HS-5 (cell line): ENCODE measurements at places on chromosomes 16 and 17.

GRCh38 chr16:89827383-89828198 is 684 bp upstream of the SPIRE2 start:
- DNase-seq, result no peak

- DNase-seq, result no peak
These were observed 1.2 kb downstream of the JPT1 start for GRCh38 chr17:75152922-75153779.

GRCh38 chr17:72318131-72318530 is 197.3 kb downstream of the SOX9 start:
- no peak for DNase-seq

DNA sequence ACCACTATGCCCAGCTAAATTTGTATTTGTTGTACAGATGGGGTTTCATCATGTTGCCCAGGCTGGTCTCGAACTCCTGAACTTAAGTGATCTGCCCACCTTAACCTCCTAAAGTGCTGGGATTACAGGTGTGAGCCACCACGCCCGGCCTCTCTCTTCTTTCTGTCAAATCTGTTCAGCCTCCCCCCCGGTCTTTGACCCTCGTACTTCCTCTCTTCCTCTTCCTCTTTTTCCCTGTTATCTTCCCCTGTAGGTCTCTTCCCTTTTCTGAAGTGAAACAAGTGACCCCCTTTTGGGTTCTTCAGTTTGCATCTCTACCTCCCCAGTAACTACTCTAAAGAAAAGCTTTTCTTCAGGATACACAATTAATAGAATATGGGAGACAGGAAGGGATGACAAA is 31.7 kb upstream of the DHX40 start:
- no peak for DNase-seq

- no peak for DNase-seq
These were observed 36.4 kb downstream of the RHBDL3 start for GRCh38 chr17:32302037-32302436.

- no peak for DNase-seq
These were observed 14.4 kb downstream of the GJD3 start for GRCh38 chr17:40349895-40350688.

DNA sequence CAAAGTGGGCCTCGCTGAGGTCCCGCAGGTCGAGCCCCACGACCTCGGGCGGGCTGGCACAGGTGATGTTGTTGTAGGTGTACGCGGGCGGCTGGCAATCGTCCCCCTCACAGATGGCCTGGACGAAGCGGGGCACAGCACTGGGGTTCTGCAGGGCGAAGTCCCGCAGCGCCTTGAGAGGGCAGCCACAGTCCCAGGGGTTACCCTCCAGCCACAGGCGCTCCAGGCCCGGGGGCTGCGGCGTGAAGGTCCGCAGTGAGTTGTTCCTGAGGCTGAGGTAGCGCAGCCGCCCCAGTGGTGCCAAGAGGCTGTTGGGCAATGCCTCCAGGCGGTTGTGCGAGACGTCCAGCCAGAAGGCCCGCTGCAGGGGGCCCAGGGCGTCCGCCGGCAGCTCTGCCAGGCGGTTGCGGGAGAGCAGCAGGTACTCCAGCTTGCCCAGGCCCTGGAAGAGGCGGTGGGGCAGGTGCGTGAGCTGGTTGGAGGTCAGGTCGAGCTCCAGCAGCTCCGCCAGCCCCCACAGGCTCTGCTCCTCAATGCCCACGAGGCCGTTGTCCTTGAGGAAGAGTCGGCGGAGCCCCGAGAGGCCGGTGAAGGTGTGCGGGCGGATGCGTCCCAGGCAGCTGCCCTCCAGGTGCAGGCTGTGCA is 2.8 kb downstream of the IGFALS start:
- DNase-seq, result no peak

- DNase-seq, result no peak
These were observed 44.0 kb downstream of the CCDC182 start for GRCh38 chr17:57701124-57701523.

DNA sequence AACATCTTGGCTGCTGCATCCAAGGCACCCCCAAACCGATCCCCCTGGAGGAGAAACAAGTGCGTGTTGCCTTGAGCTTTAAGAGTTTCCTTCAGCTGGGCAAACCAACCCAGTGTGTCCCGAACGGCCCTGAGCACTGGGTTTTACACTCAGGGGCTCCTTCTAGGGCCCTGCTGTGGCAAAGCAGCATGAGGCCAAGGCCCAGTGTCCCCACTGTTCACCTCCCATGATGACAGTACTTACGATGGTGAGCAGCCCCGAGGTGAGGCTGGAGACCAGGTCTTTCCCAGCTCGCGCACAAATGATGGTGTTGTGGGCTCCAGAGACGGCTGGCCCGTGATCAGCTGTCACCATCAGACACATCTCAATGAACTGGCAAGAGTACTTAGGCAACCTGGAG is 6.6 kb upstream of the KLHL11 start:
- DNase-seq, result no peak

- no peak for DNase-seq
These were observed 47.7 kb downstream of the CCDC42 start for GRCh38 chr17:8696906-8697305.

DNA sequence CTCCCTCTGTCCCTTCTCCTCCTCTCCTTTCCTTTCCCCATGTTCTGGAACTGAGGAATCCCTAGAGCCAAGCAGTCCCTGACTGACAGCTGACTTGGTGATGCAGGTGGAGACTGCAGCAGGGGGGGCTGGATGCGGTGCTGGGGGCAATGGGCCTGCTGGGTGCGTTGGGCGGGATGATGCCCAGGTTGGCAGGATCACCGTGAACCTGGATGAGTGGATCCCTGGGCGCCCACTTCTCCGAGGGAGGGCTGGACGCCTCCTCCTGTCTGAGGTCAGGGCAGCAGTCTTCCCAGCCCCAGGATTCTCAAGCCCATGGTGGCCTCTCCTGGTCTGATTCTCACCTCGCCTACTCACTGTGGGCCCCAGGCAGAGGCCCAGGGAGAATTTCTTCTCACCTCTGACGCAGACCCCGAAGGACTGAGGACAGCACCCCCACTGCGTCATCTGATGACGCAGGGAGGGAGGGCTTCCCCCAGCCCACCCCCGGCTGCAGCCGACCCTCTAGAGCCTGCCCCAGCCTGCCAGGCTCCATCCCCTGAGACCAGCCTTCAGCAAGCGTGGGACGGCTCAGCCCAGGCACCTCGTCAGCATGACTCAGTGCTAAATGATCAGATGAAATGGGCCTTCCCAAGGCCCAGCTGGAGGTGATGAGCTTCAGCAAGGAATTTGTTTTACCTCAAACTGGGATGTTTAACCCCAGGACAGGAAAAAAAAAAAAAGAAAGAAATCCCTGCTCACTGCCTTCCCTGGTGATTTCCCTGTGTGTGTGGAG is 188.0 kb upstream of the TNRC6C start:
- DNase-seq, result peak; percentile 6

- DNase-seq, result no peak
These were observed 46.0 kb downstream of the YPEL2 start for GRCh38 chr17:59377410-59377809.

DNA sequence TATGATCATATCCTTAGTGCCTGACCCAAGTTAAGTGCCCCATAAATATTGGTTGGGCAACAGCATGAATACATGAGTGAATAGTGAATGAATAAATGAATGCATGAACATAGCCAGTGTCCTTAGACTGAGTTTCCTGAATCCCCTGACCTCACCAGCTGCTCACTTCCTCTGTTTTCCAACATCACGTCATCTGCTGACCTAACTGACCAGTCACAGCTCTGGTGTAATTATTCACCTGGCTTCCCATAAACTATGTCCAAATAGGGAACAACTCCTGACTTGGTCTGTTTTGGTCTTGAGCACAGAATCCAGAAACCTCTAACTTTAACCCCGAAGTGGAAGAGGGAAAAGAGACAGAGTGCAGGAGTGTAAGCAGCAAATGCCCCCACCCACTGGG is 83.4 kb downstream of the ASIC2 start:
- DNase-seq, result no peak

- DNase-seq, result no peak
These were observed 31.1 kb downstream of the SLFN11 start for GRCh38 chr17:35342276-35342675.
